ENCODE measurements at places on chromosomes 2 and 18. TPM values are rescaled to one million over a fixed set of nuclear protein-coding genes. Genes with fewer than 3 reads are reported as not detected.

Gene PLGLB2
- total RNA-seq: 2.0 TPM

Gene SCYGR4
- not detected for total RNA-seq

Gene ASXL3
- total RNA-seq: 0.59 TPM

Gene RIT2
- total RNA-seq: not detected

Gene EFR3B
- 0.37 TPM for total RNA-seq

Gene CRYGC
- not detected for total RNA-seq

Gene CIDEA
- 0.37 TPM for total RNA-seq

Gene TMEM163
- total RNA-seq: not detected

Gene RBM43
- 3.7 TPM for total RNA-seq

Gene REG1A
- total RNA-seq: not detected

Gene IL36RN
- not detected for total RNA-seq

Gene NETO1
- total RNA-seq: not detected
